ENCODE measurements at places on chromosomes 1 and 21.
A peak's percentile ranks its signal among the peaks of the same experiment; 100 is the strongest.

- no peak for DNase-seq
Observed at GRCh38 chr1:61853583-61853982, 111.3 kb downstream of the PATJ start.

GRCh38 chr1:228748431-228748830, 13.2 kb downstream of the RHOU start:
- no peak for DNase-seq

DNA sequence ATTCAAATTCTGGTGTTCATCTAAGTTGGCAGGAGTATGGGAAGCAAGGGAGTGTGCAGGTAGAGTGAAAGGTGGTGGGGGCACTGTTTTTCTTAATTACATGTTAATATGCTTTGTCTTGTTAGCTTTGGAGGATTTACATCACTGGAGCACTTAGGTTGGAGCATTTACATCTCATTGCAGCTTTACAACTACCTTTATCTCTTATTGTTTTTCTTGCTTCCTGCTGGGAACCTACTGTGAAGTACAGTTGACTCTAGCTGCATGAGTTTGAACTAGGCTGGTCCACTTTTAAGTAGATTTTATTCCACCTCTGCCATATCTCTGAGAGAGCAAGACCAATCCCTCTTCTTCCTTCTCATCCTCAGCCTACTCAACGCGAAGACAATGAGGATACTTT, 554.8 kb upstream of the B3GALT2 start:
- DNase-seq = peak; percentile 75

GRCh38 chr1:20666804-20667203, 5.6 kb upstream of the DDOST start:
- DNase-seq = no peak

DNA sequence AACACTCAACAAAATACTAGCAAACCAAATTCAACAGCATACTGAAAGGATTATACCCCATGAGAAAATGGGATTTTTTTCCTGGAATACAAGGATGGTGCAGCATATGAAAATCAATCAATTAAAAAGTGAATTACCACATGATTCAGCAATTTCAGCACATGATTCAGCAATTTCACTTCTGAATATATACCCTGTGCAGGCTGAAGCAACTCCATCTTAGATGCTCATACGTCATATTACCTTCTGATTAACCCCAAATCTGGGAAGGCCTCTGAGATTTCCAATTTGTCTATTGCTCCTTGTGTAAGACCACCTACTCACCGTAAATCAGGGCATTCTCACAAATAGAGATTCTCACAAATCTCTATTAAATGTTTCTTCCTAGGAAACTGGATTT, 43.8 kb upstream of the ERO1B start:
- no peak for DNase-seq

GRCh38 chr1:184456189-184456588, 69.4 kb downstream of the C1orf21 start:
- no peak for DNase-seq

GRCh38 chr1:149849947-149850360, 49.4 kb upstream of the BOLA1 start:
- no peak for DNase-seq

DNA sequence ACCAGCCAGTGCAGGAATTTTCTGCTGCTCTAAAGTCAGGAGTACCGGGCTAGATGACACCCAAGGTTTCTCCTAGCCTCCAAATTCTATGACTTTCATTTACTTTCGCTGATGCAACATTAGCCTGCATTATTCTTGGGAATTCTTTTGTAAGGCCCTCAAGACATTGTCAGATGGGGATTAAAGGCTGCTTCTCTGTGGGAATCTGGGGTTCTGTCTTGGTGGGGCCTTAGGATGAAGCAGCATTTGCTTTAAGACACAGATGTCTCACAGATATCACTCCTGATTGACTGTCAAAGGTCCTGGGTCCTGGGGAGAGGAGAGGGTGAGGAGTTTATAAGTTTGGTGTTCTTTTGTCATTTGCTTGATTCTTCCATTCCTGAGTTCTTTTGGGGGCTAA, 11.6 kb downstream of the PKP1 start:
- no peak for DNase-seq

DNA sequence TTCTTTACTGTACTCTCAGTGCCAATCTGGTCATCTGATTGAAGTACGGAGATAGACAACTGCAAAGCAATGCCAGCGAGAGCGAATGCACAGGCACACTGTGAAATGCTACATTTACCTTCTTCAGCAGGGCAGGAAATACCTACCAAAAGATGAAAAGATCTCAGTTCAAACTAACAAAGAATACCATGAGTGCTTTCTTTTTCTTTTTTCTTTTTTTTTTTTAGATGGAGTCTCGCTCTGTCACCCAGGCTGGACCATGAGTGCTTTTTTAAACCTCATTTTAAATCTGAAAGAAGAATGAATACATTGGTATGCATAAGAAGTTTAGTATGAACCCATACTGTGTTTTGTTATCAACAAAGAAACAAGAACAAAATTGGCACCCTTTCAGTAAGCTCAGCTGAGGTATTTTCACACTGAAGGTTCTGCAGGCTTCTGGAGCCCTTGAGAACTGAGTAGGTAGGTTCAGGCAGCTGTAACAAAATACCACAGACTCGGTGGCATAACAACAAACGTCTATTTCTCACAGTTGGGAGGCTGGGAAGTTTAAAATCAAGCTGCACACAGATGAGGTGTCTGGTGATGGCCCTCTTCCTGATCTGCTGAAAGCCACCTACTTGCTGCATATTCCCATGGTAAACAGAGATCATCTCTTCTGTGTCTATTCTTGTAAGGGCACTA, 1.7 kb upstream of the CHI3L2 start:
- DNase-seq = no peak

- no peak for DNase-seq
Observed at GRCh38 chr1:66048011-66048410, 255.3 kb downstream of the PDE4B start.

DNA sequence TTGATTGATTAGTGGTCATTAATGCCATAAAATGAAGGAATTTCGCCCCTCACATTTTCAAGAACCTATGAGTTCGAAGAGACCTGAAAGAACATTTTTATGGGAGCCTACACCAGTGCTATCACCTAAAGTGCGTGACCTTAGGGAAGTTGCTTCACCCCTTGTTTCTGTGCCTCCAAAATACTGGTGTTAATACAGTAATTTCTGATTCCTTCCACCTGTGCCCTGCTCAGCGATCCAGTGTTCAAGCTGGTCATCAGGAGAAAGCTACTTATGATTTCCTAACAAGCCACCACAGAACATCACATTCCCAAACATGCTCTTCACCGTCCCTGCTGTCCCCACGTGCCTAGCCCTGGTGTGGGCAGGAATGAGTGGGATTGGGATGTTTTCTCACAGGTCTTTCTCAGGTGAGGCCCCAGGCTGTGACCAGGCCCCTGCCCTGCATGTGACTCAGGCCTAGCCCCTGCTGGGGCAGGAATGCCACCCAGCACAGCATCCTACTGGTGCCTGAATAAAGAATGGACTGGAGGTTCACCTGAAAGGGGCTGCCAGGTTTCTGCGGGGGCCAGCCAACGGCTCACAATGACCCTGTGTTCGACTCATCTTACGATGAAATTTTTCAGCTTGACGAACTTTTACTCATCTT, 60.3 kb downstream of the CD247 start:
- no peak for DNase-seq

DNA sequence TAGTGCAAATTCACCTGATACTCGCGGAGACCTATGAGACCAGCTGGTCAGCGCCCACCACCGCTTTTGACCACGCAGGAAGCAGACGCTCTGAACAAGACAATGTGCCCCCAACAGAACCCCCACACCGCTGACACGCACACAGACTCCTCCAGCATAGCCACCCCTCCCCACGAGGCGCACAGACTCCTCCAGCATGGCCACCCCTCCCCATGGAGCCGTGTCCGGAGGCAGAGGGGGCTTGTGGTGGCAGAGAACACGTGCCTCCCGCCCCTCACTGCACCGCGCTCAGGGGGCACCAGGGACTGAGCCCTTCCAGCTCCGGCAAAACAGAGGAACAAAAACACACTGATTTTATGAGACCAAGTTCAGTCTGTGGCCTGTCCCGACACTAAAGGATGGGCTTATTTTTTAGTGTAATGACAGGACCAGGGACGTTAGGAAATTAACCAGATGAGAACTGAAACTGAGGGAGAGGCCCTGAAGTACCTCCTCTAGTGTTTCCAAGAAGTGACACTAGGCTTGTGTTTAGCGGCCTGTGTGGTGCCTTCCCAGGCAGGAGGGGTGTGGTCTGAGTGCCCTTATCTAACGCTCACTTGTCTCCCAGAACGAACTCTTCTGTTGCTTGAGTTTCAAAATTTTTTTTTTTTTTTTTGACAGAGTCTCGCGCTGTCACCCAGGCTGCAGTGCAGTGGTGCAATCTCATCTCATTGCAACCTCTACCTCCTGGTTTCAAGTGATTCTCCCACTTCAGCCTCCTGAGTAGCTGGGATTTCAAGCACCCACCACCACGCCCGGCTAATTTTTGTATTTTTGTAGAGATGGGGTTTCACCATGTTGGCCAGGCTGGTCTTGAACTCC, 10.0 kb upstream of the AGPAT3 start:
- DNase-seq = no peak

GRCh38 chr1:76048219-76048618, 26.3 kb upstream of the ST6GALNAC3 start:
- no peak for DNase-seq

DNA sequence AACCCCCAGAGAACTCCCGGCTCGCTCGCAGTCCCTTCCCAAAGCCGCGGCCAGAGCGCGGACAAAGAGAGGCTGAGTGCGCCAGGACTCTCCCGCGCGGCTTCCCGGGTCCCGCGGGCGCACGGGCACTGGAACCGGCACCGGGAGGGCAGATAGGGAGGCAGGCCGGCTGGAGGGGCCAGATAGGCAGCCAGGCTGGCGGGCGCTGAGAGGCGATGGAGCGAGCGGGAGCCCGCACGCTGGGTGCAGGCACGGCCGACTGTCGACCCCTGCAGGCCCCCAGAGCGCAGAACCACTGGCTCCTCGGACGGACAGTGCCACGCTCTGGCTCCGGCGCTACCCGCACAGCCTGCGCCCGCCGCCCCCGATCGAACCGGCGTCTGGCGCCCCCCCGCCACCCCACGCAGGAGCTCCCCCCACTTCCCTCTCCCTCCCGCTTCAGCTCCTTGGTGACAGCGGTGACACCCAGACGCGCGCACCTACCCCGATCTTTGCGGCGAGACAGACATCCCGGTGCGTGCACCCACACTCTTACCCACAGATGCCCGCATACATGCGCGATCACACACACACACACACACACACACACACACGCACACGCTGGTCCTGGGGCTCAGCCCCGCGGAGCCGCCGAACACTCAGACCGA, 534 bp downstream of the SLC6A9 start:
- DNase-seq = peak; percentile 57

- no peak for DNase-seq
Observed at GRCh38 chr1:231159963-231160761, 1.7 kb upstream of the TRIM67 start.

GRCh38 chr1:67831850-67832513, 1.3 kb downstream of the GNG12 start:
- DNase-seq = peak; percentile 63

GRCh38 chr1:199734186-199734585, 293.3 kb upstream of the NR5A2 start:
- DNase-seq = no peak

- DNase-seq = no peak
Observed at GRCh38 chr1:82706741-82707140, 906.0 kb downstream of the ADGRL2 start.

DNA sequence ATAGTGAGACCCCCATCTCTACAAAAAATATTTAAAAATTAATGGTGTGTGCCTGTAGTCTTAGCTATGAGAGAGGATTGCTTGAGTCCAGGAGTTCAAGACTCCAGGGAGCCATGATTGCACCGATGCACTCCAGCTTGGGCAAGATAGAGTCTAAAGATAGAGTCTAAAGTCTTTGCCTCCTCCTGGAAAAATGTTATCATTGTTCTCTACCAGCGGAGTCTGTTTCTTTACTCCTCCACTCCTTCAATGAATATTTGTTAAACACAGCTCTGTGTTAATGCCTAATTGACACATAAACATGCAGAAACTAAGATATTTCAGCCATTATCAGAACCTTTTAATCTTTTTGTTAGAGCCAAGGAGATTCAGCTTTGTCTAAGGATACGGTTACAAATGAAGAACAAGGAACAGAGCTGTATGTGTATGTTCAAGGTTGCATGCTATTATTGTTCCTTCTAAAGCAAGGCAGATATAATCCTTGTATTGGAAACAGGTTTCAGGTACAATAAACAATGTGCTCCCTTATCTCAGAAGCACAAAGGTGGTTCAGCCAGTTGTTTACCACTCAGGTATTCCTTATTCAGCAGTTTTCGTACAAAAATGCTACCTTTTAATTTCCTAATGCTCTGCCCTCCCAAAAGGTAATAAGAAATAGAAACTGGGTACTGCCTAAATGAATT, 15.4 kb downstream of the OVAAL start:
- DNase-seq = no peak
